Neuronal stem cell (in vitro differentiated cells): ENCODE measurements at places on chromosomes 11 and 22.

DNA sequence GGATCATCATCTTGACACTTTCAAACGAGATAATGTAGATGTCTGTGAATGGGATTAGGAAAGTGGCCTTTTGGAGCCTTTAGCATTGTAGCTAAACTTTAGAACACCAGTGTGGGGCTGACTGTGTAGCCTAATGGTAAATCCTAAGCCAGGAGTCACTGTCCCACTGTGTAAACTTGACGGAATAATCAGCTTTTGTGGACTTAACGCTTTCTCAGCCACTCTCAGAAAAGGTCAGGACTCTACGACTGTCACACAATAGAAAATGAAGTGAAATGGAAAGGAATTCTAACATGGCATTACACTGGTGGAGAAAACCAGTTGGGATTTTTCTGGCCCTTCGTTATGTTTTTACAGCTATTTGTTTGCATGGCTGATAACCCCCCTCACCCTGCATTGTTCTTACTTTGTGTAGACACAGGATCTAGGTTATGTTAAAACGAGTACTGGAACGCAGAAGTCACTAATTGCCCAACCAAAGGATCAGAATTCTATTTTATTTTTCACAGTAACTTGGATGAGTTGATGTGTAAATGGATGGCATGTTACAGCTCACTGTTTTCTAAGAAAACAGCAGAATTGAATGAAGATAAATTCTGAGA is 22.0 kb upstream of the GRAMD1B start:
- no peak overlapping the region for H3K4me3 ChIP-seq
- H3K27me3 ChIP-seq = no peaks in the 10 kb centered on the region
- DNase-seq = peak; percentile 43
- no peaks in the 10 kb centered on the region for H3K36me3 ChIP-seq
- H3K27ac ChIP-seq = no peak overlapping the region

- H3K27me3 ChIP-seq = peaks cover 2% of the 10 kb centered on the region
- H3K4me1 ChIP-seq = no peaks in the 10 kb centered on the region
- no peak for DNase-seq
- H3K36me3 ChIP-seq = no peaks in the 10 kb centered on the region
Measured at GRCh38 chr22:49704345-49705215, 123.1 kb downstream of the BRD1 start.

DNA sequence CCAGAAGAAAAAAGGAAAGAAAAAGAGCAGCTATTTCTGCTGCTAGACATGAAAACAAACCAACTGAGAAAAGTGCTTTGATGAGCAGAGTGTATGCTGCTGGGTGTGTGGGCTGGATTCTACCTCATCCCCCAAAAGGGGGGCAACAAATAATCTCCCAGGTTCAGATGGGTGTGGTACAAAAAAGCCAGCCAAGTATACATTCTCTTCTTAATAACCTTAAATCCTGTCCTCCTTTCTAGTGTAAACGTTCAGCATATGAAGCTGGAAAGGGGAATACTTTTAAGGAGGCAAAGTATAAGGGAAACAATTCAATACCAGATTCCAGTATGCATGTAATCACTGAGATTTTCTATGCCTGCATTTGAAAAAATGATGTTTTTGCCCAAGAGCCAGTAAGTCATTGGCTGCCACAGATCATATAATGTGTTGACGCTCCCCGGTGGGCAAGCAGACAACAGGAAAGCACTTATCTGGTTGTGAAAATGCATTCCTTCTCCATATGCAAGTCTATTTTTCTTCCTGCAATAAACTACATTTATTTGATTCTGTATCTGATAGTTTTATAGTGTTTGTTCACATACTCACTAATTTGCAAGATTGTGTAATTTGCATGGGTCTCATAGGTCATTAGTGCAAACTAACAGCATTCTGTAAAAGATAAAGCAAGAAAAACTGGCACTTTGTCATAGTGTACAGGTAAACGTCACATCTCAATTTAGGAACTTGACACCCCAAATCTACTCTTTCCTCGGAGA is 201.1 kb downstream of the CADM1 start:
- H3K36me3 ChIP-seq = no peaks in the 10 kb centered on the region
- DNase-seq = no peak

GRCh38 chr11:119907122-119907851 is 178.3 kb upstream of the NECTIN1 start:
- no peaks in the 10 kb centered on the region for H3K4me1 ChIP-seq
- no peak overlapping the region for H3K27ac ChIP-seq
- H3K36me3 ChIP-seq = no peaks in the 10 kb centered on the region
- H3K27me3 ChIP-seq = no peaks in the 10 kb centered on the region
- DNase-seq = no peak

GRCh38 chr11:77542296-77542695 is 47.5 kb upstream of the AQP11 start:
- no peaks in the 10 kb centered on the region for H3K27me3 ChIP-seq
- DNase-seq = no peak
- H3K27ac ChIP-seq = no peak overlapping the region
- H3K4me1 ChIP-seq = no peaks in the 10 kb centered on the region

DNA sequence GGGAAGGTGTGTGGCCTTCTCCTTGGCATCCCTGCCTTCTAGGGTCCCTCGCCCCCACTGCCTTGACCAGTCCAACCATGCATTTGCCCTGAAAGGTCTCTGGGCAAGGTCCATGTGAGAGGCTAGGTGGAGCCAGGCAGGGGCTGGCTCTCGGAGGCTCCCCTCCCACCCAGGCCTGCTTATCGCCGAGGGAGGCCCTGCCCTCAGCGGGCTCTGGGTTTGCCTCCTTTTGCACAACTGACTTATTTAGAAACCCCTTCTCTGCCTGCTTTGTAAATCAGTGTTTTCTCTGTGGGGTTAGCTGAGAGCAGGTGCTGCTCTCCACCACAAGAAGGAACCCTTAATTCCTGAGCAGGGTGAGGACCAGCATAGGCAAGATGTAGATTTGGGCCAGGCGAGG is 47.7 kb downstream of the CD82 start:
- no peak for DNase-seq
- no peak overlapping the region for H3K4me3 ChIP-seq
- no peaks in the 10 kb centered on the region for H3K4me1 ChIP-seq
- no peak overlapping the region for H3K27ac ChIP-seq
- peaks cover 9% of the 10 kb centered on the region for H3K36me3 ChIP-seq
- H3K27me3 ChIP-seq = no peaks in the 10 kb centered on the region

DNA sequence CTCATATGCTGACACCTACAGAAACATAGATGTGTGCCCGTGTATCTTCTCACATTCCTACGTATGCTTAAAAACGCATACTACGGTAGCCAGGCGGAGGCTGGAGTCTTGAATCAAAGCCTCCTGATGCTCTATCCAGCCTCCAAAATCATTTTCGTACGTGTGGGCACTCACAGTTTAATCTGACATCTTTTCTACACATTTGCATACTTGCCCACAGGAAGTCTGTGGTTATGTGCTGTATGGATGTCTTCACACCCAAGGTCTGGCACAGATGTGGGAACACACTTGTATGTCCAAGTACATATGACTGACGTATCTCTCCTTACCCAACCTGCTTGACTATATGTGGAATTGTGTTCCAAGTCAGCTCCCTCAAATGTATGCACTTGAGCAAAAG is 561.8 kb upstream of the CADM1 start:
- no peaks in the 10 kb centered on the region for H3K36me3 ChIP-seq
- DNase-seq = no peak
- H3K4me3 ChIP-seq = no peak overlapping the region
- no peaks in the 10 kb centered on the region for H3K27me3 ChIP-seq
- H3K27ac ChIP-seq = no peak overlapping the region

DNA sequence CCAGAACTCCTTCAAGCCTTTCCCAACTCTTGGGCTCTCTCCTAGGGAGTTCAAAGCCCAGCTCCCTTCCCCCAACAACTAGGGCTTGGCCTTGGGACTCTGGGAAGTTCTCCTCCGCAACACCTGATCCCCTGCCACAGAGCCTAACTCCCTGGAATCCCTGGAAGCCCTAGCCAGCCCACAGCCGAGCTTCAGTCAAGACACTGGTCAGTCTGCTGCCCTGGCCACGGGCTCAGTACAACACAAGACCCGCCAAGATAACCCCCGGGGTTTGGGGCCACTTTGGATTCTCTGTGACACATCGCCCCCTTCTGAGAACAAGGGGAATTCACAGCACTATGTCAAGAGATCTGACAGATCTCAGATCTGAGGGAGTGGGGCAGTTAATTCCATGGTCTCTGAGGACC is 58.3 kb downstream of the SLC22A12 start:
- DNase-seq = no peak
- H3K27me3 ChIP-seq = no peaks in the 10 kb centered on the region
- peaks cover 7% of the 10 kb centered on the region for H3K4me1 ChIP-seq
- no peak overlapping the region for H3K4me3 ChIP-seq
- no peak overlapping the region for H3K27ac ChIP-seq
- H3K36me3 ChIP-seq = no peaks in the 10 kb centered on the region

DNA sequence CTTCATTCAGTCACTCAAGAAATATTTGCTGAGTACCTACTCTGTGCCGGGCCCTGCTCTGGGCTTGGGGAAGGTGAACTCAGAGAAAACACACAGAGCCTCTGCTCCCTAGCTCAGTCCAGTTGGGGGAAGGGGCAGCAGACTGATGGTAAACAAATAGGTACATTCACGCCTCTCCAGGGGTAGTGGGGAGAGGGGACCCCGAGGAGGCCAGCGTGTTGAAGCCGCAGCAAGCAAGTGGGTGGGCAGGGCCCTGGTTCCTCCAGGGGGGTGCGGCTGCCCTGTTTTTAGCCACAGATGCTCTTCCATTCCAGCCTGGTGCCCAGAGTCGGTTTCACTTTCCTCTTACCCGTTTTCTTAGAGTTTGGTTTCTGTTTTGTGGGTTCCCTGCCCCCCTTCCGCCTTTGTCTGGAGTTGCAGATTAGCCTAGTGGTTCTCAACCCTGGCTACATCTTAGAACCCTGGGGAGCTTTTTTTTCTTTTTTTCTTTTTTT is 8.7 kb downstream of the DRAP1 start:
- no peak for DNase-seq
- peak overlapping the region; percentile 22 for H3K27ac ChIP-seq
- H3K27me3 ChIP-seq = no peaks in the 10 kb centered on the region
- H3K4me1 ChIP-seq = no peaks in the 10 kb centered on the region
- peaks cover 10% of the 10 kb centered on the region for H3K36me3 ChIP-seq

DNA sequence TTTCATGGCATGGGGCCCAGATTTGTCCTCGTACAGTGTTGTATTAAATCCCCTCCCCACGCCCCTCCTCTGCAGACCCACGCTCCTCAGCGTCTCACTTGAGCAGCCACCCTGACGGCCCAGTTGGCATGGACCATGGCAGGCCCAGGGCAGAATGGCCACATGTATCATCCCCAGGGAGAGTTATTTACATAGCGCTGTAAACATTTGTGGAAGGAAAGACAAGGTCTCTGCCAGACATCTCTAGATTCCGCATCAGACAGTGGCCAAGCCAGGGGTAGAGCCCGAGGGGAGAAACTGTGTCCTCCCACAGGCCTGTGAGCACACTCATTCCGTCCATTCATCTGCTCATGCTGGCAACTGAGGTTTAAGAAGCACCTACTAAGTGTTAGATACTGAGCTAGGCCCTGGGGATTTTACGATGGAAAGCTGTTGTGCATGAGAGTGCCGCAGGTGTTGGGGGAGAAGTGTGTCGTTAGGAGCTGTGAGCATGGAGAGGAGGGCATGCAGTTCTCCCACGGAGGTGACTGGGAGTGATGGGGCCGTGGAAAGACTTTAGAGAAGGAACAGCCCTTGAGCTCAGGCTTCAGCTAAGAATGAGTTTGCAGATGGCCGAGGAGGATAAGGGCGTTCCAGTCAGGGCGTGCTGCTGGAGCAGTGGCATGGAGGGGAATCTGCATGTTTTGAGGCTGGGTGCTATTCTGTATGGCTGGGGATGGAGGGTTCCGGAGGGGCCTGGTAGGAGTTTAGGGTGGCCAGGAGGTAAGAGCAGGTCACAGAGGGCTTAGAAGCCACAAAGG is 94.9 kb downstream of the GRIK4 start:
- no peaks in the 10 kb centered on the region for H3K36me3 ChIP-seq
- H3K4me3 ChIP-seq = no peak overlapping the region
- DNase-seq = no peak
- H3K27me3 ChIP-seq = peaks cover 10% of the 10 kb centered on the region
- no peak overlapping the region for H3K27ac ChIP-seq

GRCh38 chr11:67271205-67271540 is 4.9 kb downstream of the GRK2 start:
- no peak overlapping the region for H3K27ac ChIP-seq
- no peak for DNase-seq
- no peak overlapping the region for H3K4me3 ChIP-seq
- peaks cover 9% of the 10 kb centered on the region for H3K36me3 ChIP-seq

- H3K4me3 ChIP-seq = no peak overlapping the region
- H3K27me3 ChIP-seq = peaks cover 2% of the 10 kb centered on the region
- H3K36me3 ChIP-seq = no peaks in the 10 kb centered on the region
- no peak overlapping the region for H3K27ac ChIP-seq
- peaks cover 11% of the 10 kb centered on the region for H3K4me1 ChIP-seq
- no peak for DNase-seq
Measured at GRCh38 chr11:12386745-12387144, 9.4 kb downstream of the PARVA start.

DNA sequence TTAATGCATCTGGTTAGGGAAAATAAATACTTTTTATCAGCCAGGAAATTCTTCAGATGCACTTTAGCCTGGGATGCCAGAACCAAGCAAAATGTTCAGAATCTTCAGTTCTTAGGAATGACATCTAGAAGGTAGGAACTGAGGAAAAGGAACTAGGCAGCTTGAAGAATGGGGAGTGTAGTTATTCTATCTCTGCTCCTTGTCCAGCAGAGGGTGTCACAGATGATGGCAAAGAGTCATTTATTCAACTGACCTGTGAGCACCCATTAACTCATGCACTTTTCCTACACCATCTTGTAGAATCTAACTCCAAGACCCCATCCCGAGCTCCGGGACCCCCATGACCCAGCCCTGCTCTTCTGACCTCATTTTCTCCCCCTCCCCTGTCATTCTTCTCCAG is 122.1 kb upstream of the ISX start:
- H3K27me3 ChIP-seq = no peaks in the 10 kb centered on the region
- no peak overlapping the region for H3K27ac ChIP-seq
- no peaks in the 10 kb centered on the region for H3K4me1 ChIP-seq
